ENCODE measurements at places on chromosomes 11 and 22.

DNA sequence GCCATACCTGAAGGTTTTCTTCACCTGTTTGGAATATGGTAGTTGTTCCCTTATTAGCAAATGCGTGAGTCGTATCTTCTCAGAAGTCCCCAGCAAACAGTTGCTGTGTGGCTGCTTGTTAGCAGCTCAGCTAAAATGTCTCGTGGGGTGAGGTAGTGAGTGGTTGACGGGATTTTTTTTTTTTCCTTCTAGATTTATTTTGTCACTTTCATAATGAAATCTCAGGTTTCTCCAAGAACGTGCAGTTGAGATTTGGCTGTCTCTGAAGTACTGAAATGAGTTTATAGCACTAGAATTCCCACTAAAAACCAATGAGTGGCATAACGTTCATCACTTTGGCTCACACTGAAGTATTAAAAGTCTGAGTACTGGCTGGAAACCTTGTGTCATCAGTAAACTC, 16.8 kb downstream of the RCN1 start:
- DNase-seq, result no peak

GRCh38 chr11:119316016-119316728, 758 bp downstream of the MCAM start:
- no peak for DNase-seq

- DNase-seq, result no peak
Measured at GRCh38 chr11:116946414-116946813, 109.0 kb upstream of the APOA1 start.

DNA sequence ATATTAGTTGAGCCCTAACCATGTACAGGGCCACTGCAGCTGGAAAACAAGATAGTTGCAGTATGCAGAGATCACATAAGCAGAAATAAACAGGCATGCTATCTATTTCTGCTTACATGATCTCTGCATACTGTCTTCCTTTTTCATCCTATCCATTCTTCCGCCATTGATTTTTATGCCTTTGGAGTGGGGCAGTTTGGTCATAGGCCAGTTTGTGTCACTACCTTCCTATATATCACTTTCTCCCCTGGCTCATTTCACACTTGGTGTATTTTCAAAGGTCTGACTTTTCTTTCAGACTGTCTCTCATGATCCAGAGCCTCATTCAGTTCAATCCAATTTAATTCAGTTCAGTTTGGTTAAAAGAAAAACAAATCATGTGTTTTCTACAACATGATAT, 829.6 kb downstream of the KCNA4 start:
- DNase-seq, result no peak

DNA sequence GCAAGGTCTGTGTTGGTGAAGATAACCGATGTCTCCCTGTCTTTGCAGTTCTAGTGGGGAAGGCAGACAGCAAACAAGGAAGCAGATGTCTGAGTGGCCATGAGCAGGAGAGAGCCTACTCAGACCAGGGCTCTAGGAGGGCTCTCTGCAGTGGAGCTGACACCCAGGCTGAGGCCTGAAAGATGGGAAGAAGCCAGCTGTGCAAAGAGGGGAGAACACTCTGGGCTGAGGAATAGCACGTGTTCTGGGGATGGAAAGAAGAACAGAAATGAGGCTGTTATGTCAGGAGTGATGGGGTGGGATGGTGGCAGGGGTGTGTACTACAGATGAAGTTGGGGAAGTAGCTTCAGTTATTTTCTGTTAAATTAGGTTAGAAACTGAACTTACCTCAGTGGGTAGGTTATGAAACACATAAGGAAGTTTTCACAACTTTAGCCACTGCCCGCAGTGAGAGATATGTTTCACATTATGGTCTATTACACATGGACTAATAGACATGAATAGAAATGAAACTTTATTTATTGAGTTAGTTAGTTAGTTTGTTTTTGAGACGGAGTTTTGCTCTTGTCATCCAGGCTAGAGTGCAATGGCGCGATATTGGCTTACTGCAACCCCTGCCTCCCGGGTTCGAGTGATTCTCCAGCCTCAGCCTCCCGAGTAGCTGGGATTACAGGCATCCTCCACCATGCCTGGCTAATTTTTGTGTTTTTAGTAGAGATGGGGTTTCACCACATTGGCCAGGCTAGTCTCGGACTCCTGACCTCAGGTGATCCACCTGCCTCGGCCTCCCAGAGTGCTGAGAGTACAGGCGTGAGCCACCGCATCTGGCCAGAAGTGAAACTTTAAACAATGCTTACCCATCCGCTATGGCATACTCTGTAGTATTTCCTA, 7.8 kb downstream of the DCPS start:
- no peak for DNase-seq

DNA sequence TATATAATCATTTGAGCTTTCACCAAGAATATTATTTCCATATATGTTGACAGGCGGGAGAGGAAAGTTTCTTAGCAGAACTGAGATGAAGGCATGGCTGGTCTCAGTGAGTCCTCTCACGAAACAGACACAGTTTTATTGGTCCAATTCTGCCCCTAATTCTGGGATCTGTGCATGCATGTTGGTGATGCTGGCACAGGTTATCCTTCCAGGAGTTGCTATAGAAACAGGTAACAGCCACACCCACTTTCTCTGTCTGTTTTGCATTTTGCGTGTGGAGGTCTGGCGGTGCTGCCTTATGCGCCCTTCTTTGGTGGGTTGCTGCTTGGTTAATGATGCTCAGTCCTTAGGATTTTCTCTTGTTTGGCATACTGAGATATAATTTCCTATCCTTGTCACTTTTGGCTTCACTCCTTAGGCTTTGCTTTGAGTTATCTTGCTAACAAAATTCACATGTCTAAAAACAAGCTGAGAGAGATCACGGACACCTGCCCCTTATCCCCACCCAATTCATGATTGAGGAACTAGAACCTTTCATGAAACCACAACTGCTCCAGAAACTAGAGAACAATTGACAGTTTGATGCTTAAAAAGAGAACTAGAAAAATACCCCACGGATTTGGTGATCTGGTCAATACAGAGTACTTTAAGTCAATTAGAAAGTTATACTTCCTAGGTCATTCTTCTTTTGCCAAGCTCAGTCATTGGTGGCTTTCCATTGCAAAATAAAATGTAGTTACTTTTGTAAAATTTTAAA, 189.3 kb downstream of the FAT3 start:
- no peak for DNase-seq

DNA sequence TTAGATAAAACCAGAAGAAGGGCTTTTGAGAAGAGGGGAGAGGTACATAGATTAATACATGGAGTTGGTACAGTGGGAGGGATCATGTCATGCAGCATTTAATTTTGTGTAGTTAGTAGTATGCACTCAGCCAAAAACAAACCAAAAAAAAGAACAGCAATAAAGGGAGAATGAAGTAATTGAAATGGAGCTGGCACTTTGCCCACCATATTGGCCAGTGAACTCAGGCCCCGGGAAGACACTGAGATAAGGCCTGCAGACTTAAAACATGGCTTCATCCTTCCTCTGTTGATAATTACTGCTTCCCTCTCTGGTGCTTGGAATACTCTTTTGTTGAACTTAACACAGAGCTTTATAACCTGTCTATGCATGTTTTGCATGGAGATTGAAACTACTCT, 3.1 kb downstream of the PANX1 start:
- no peak for DNase-seq

DNA sequence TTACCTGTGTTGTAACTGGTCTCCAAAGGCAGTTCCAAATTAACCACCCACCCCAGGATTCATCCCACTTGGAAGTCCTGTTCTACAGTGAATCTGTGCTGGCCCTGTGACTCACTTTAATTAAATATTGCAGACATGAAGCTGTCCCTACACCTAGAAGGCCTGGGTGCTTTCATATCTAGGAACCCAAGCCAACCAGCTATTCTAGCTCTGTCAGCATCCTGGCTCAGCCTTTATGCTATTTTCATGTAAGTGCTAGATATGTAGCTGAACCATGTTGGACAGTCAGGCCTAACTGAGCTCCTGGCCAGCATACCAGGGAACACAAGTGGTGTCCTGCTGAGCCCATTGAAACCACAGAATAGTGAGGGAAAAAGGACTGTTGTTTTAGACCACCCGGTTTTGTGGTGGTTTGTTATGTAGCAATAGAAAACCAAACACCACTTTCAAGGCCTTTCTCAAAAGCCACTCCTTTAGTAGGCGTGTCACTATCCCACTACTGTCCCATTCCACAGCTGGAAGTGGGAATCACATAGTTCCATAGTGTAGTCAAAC, 30.3 kb downstream of the CNTF start:
- no peak for DNase-seq

- DNase-seq, result no peak
Measured at GRCh38 chr11:876545-876944, 33.9 kb downstream of the TSPAN4 start.

DNA sequence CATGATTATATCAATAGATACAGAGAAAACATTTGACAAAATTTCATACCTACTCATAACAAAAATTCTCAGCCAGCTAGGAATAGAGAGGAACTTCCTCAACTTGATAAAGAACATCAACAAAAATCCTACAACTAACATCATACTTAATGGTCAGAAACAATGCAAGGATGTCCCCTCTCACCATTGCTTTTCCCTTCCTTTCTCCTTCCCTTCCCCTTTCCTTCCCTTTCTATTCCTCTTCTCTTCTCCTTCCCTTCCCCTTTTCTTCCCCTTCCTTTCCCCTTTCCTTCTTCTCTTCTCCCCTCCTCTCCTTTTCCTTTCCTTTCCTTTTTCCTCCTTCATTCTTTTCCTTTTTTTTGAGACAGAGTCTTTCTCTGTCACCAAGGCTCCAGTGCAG, 418.3 kb upstream of the B3GAT1 start:
- no peak for DNase-seq

GRCh38 chr11:46330563-46331281, 16.5 kb upstream of the DGKZ start:
- no peak for DNase-seq

DNA sequence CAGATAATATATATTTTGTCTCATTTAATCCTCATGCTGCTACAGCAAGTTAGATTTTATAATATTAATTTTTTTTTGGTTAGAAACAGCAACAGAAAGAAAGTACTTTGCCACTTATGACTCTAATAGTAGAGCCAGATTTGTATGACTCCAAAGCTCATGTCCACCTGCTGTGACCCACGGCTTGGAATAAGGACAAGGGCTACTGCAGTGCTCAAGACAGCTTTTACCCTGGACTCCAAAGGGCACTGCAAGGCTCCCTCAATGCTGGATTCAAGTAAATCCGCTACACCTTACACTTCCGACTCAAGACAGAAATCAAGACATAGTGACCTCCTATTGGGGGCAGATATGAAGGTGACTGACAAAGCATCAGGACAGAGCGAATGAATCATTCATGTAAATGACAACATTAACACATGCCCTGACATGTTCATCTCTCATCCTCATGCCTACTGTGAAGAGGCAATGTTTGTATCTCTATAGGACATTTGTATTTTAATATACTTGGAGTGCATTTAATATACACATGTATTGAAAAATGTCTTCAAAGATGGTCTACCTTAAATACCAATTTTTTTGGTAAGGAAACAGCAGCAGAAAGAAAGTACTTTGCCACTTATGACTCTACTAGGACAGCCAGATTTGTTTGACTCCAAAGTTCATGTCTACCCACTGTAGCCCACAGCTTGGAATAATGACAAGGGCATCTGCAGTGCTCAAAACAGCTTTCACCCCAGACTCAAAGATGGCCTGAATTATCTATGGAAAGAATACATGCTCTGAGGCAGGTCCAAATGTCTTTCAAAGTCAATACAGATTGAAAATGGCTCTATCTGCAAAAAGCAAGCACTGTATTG, 375.6 kb upstream of the CCDC90B start:
- no peak for DNase-seq

GRCh38 chr22:27585141-27585540, 216.4 kb downstream of the MN1 start:
- no peak for DNase-seq

- DNase-seq, result no peak
Measured at GRCh38 chr11:1842149-1843097, 3.6 kb downstream of the TNNI2 start.

DNA sequence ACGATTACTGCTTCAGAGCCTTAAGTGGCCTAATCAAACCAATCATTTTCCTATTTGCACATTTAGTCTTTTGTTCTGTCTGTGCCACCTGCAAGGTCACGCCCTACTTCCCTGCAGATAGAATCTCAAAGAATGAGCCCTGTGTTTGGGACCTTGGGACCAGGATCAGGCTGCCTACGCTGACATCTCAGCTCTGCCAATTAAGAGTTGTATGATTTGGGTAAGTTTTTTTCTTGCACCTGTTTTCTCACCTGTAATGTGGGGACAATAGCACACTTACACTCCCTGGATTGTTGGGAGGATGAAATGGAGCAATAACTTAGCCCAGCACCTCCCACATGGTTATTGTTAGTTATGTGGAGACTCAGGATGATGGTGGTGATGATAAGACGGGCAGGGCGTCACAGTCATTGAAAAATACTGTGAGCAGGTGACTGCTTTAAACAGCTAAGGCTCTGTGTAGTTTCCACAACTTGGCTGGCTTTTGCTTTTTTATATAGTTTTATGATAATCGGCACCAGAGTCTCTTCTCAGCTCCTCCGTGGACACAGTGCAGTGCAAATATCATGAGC, 155.0 kb downstream of the ADAMTS15 start:
- DNase-seq, result no peak

DNA sequence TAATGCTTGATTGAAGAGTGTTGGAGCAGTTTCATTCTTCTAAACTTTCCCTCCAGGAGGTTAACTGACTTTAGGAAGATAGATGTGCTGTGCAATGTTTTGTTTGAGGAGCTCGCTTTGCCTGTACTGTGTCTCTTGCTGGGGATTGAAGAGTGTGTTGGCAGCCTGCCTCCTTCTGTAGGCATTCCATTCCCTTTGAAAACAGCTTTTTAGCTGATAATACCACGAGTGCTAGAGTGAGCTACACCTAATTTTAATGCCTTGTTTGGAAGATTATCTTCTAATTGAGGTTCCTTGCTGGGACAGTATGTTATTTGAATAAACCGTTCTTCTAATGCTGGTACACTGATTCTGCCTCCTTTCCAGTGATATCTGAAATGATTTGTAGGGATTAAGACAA, 7.2 kb downstream of the DDX10 start:
- no peak for DNase-seq

- peak; percentile 9 for DNase-seq
Measured at GRCh38 chr11:107593951-107594350, 3.0 kb downstream of the ELMOD1 start.

DNA sequence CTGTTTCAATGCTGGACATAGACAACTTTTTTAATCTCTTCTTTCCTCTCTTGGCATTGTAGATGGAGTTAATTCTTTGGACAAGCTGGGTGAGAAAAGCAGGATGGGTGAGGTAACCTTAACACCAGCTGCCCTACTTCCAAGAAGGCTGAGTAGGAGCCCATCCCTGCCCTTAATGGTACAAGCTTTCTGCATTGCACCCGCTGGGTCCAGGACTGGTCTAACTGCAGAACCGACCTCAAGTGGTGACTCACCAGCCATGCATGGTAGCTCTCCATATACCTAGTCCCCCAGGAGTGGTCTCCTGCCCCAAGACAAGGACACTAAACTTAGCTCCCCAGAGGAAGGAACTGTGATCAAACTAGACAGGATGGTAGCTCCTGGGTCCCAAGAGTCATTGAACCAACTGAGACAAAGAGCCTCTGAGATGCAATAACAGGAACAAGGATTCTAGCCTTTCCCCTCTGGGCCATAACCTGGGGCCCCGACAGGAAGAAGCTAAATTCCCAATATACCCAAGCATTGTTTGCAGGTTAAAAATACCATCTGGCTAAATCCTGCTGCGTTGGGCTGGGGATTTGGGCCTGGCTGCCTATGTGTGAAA, 32.1 kb downstream of the RPL27A start:
- no peak for DNase-seq
